Naive thymus-derived CD4-positive, alpha-beta T cell (primary cell): ENCODE measurements at places on chromosomes 13 and 19. TPM values are rescaled to one million over a fixed set of nuclear protein-coding genes. Genes with fewer than 3 reads are reported as not detected.
A peak's percentile ranks its signal among the peaks of the same experiment; 100 is the strongest.

DNA sequence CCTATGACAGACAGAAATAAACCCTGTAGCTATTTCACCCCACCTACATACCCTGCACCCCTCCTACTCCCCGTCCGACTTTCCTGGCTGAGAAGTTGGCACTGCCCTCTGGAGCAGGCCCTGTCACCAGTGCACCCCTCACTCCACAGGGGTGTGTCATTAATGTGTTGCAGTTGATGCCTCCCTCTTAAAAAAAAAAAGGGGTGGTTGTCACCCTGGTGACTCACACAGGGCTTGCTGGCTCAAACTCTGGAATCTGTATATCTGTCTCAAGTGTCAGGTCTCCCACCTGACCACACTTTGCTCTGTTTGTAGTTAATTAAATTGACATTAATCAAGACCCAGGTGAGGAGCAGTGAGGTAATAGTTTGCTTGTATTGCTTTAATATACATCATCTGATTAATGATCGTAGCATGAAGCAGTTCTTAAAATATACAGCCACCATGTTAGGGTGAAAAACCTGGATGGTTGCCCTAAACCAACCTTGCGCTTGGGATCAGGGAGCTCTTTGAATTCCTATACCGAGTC is 2.0 kb upstream of the GATAD2A start:
- no peak overlapping the region for H3K4me3 ChIP-seq
- DNase-seq: no peak
- no peaks in the 10 kb centered on the region for H3K27me3 ChIP-seq
- H3K4me1 ChIP-seq: peaks cover 14% of the 10 kb centered on the region
- no peaks in the 10 kb centered on the region for H3K36me3 ChIP-seq

DNA sequence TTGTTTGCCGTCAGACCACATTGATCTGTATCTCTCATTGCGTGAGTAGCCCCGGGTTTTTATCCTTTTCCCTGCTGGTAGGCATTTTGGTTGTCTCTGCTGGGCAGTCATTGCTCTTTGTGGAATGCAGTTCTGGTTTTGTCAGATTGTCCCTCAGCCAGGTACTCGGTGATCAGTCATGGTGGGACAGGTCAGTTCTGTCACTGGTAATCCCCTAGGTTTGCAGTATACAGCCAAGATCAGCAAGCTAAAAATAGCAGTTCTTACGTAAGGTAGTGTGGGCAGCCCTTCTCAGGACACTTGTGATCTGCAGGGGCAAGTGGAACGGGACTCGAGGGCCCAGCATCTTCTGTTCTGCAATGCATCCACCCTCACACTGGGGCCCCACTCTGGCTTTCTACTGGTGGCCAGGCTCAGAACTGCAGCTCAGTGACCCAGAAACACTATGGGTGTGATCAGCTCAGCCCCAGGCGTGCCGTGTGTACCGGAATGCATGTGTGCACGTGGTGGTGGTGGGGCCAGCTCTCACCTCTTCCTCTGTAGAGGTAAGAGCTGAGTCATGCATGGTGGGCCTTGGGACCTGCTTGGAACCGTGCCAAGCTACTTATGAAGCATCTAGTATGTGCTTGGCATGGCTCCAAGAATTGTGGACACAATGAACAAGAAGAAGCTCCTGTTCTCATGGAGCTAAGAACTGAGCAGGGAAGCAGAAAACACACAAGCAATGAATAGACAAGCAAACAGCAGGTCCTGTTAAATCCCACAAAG is 6.3 kb downstream of the PLEKHF1 start:
- peak overlapping the region; percentile 94 for H3K27ac ChIP-seq
- H3K27me3 ChIP-seq: no peaks in the 10 kb centered on the region
- H3K36me3 ChIP-seq: peaks cover 25% of the 10 kb centered on the region
- H3K4me1 ChIP-seq: peaks cover 95% of the 10 kb centered on the region
- H3K4me3 ChIP-seq: peak overlapping the region; percentile 50

- H3K36me3 ChIP-seq: no peaks in the 10 kb centered on the region
- no peak overlapping the region for H3K4me3 ChIP-seq
- no peak overlapping the region for H3K27ac ChIP-seq
- no peak for DNase-seq
Measured at GRCh38 chr13:52868190-52868589, 19.8 kb upstream of the PCDH8 start.

DNA sequence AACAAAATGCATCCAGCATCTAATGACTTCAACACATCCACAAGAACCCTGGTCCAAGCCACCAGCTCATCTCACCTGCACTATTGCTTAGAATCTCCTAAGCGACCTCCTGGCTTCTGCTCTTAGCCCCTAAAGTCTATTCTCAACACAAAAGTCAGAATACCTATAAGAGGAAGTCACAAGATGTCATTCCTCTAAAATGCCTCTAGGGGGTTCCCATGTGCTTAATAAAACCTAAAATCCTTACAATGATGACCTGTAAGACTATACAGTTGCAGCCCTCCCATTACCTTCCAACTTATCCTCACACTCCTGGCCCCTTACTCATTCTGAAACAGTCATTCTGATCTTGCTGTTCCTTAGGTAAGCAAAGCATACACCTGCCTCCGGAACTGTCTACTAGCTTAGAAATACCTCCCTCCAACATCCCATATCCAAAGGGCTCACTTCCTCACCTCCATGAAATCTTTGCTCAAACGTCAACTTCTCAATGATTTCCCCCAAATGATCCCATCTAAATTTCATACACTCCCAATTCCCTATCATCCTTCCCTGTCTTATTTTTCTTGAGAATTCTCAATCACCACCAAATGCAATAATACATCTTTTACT is 10.0 kb downstream of the ATP7B start:
- no peak overlapping the region for H3K4me3 ChIP-seq
- H3K4me1 ChIP-seq: no peaks in the 10 kb centered on the region

GRCh38 chr13:112775791-112776279 is 86.0 kb downstream of the ATP11A start:
- no peak overlapping the region for H3K27ac ChIP-seq
- H3K27me3 ChIP-seq: no peaks in the 10 kb centered on the region
- DNase-seq: no peak
- no peaks in the 10 kb centered on the region for H3K4me1 ChIP-seq

GRCh38 chr13:73450583-73450982 is 391.8 kb downstream of the KLF5 start:
- H3K27me3 ChIP-seq: no peaks in the 10 kb centered on the region
- H3K4me1 ChIP-seq: no peaks in the 10 kb centered on the region
- H3K36me3 ChIP-seq: no peaks in the 10 kb centered on the region

GRCh38 chr13:108268466-108269112 is 929 bp upstream of the TNFSF13B start:
- peak overlapping the region; percentile 66 for H3K27ac ChIP-seq
- H3K36me3 ChIP-seq: no peaks in the 10 kb centered on the region
- no peak overlapping the region for H3K4me3 ChIP-seq
- no peaks in the 10 kb centered on the region for H3K27me3 ChIP-seq
- DNase-seq: no peak

GRCh38 chr13:52195401-52195837 is 36.0 kb upstream of the NEK3 start:
- peak overlapping the region; percentile 78 for H3K27ac ChIP-seq
- no peaks in the 10 kb centered on the region for H3K4me1 ChIP-seq
- peak overlapping the region; percentile 67 for H3K4me3 ChIP-seq
- peak; percentile 37 for DNase-seq
- H3K36me3 ChIP-seq: no peaks in the 10 kb centered on the region

DNA sequence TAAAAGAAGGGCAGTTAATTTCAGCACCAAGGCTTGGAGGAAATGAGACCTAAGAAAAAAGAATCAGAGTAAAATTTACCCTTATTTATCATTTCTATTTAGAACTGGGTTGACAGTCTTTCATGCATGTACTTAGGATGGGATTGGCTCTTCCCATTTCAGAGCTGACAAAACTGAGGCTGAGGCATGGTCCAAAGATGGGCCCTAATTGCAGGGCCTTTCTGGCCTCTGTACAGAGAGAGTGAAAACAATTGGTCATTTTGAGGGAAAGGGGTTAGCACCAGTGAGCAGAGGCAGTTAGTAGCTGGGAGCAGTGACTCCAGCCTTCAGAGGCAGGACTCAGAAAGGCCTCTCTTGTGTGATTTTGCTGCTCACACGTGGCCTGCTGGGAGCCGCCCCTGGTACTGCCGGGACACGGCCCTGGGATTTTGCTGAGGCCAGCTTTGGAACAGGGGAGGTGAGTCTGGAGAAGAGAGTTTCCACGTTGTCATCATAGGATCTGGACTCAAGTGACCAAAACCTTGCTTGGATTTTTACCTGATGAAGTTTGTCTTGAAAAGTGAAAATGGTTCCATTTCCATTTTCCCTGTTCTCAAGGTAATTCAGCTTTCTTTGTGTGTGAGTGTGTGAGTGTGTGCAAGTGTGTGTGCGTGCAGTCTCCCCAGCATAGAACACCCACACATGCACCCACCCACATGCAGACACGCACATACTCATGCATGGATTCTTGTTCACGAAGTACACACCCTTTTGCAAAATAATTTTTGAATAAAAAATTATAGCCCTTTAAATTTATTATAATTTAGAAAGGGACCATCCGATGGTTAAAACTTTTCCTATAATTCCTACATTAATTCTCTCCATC is at the start of gene ZNF536:
ZNF536 (plus strand) TSS at position 425 of the 865 bp plus-strand sequence. CDS start 71,179 bp downstream, outside the sequence.
- no peaks in the 10 kb centered on the region for H3K4me1 ChIP-seq
- no peak within 1 kb of the TSS for H3K27ac ChIP-seq
- H3K4me3 ChIP-seq: no peak within 1 kb of the TSS

GRCh38 chr19:1227304-1228054 is 10.3 kb downstream of the CBARP start:
- no peaks in the 10 kb centered on the region for H3K27me3 ChIP-seq
- no peak overlapping the region for H3K4me3 ChIP-seq
- peak; percentile 6 for DNase-seq
- H3K36me3 ChIP-seq: peaks cover 52% of the 10 kb centered on the region
- no peaks in the 10 kb centered on the region for H3K4me1 ChIP-seq
- no peak overlapping the region for H3K27ac ChIP-seq

DNA sequence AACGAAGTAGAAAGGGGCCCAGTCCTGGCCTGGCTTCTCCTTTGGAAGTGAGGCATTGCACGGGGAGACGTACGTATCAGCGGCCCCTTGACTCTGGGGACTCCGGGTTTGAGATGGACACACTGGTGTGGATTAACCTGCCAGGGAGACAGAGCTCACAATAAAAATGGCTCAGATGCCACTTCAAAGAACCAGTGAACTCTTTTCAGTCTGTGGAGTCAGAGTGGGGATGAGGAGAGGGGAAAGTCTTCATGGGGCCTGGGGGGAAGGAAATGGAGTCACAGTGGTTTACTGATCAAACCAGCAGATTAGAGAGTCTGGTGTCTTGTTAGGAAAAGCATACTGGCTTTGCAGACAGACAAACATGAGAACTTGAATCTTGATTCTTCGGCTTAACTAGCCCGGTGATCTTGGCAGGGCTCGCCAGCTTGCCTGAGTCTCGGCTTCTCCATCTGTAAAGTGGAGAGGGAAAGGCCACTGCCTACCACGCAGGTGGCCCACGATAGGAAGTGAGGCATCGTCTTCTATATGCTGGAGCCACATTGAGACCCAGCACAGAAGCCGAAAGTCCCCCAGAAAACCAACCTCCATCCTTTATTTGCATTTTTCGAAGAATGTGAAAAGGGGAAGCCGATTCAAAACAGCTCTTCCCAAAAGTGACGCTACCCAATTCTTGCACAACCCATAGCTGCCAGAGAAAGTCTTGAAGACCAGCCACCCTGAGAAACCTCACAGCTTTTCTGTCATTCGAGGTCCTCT is at the start of gene FFAR1:
FFAR1 (plus strand) TSS at position 732 of the 759 bp plus-strand sequence. CDS start 3,650 bp downstream, outside the sequence.
- peak within 1 kb of the TSS; percentile 36 for H3K4me3 ChIP-seq
- no peaks in the 10 kb centered on the region for H3K27me3 ChIP-seq
- H3K27ac ChIP-seq: no peak within 1 kb of the TSS

DNA sequence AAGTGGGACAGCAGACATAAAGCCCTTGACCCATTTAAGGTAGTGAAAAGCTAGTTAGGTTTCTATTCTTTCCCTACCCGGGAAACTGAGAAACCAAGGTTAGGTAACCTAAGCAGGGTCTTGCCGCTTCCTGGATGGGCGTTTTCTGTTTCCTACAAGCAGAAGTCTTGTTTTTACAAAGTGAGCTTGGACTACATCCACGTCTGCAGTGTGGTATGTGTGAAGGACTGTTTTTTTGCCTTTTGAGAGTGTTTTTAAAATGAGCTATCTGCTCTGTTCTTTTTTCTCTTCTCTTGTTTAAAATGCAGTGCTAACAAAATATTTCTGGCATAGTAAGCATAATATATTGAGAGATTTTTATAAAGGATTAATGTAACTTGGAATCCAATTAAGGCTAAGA is 49.4 kb downstream of the GPR12 start:
- no peaks in the 10 kb centered on the region for H3K4me1 ChIP-seq
- no peak for DNase-seq
- no peak overlapping the region for H3K4me3 ChIP-seq
- no peak overlapping the region for H3K27ac ChIP-seq

AXL gene
- 0.12 and 0.41 TPM in 2 replicates for total RNA-seq
